ENCODE measurements at places on chromosomes 1 and 21. TPM values are rescaled to one million over a fixed set of nuclear protein-coding genes. Genes with fewer than 3 reads are reported as not detected.

The CD101 gene
- total RNA-seq: under 0.01 TPM

The PPP2R5A gene
- total RNA-seq: 34.9 TPM

The BNIPL gene
- total RNA-seq: 0.11 TPM

The SUMO3 gene
- 71.0 TPM for total RNA-seq

The FAAH gene
- total RNA-seq: 1.00 TPM

The ELF3 gene
- total RNA-seq: under 0.01 TPM

The NUDT17 gene
- 3.3 TPM for total RNA-seq

The ZBTB8A gene
- total RNA-seq: 9.1 TPM

The PRXL2B gene
- 11.7 TPM for total RNA-seq

The FCER1G gene
- total RNA-seq: not detected

The ACOT11 gene
- total RNA-seq: 5.7 TPM

The TAS1R1 gene
- not detected for total RNA-seq

The DAB1 gene
- 0.12 TPM for total RNA-seq

The RIMS3 gene
- total RNA-seq: 0.44 TPM

The HLX gene
- 17.9 TPM for total RNA-seq

The DCDC2B gene
- total RNA-seq: 0.12 TPM

The KRTAP10-7 gene
- total RNA-seq: not detected

The OLIG1 gene
- total RNA-seq: not detected

The POGZ gene
- 18.0 TPM for total RNA-seq

The CD34 gene
- total RNA-seq: not detected

The ORC1 gene
- total RNA-seq: 3.4 TPM

The LRRC38 gene
- total RNA-seq: 0.50 TPM

The SLC5A9 gene
- total RNA-seq: not detected

The VANGL2 gene
- total RNA-seq: under 0.01 TPM

The BSND gene
- total RNA-seq: not detected

The SLAMF9 gene
- not detected for total RNA-seq

The TSSK3 gene
- total RNA-seq: 5.1 TPM

The PBX1 gene
- 62.4 TPM for total RNA-seq

The ZMYM4 gene
- total RNA-seq: 37.7 TPM

The TTC3 gene
- 211 TPM for total RNA-seq

The USH2A gene
- total RNA-seq: under 0.01 TPM

The IRF2BP2 gene
- total RNA-seq: 75.4 TPM

The TMEM51 gene
- 7.9 TPM for total RNA-seq

The TDRD5 gene
- under 0.01 TPM for total RNA-seq

The ASPM gene
- total RNA-seq: 108 TPM

The SLAMF8 gene
- 0.11 TPM for total RNA-seq

The RC3H1 gene
- 16.7 TPM for total RNA-seq

The FCGR2B gene
- total RNA-seq: not detected

The CASZ1 gene
- total RNA-seq: not detected

The F11R gene
- total RNA-seq: 2.2 TPM

The C1orf87 gene
- total RNA-seq: not detected

The NUCKS1 gene
- total RNA-seq: 110 TPM

The CD48 gene
- under 0.01 TPM for total RNA-seq

The C4BPA gene
- total RNA-seq: not detected

The NSUN4 gene
- 13.1 TPM for total RNA-seq

Measured in uterine smooth muscle cell (primary cell).